ENCODE measurements at places on chromosomes 7 and 10.

GRCh38 chr7:18515067-18515466, 19.5 kb downstream of the HDAC9 start:
- no peak for DNase-seq

GRCh38 chr7:154915600-154915999, 87.3 kb downstream of the PAXIP1 start:
- DNase-seq = no peak

DNA sequence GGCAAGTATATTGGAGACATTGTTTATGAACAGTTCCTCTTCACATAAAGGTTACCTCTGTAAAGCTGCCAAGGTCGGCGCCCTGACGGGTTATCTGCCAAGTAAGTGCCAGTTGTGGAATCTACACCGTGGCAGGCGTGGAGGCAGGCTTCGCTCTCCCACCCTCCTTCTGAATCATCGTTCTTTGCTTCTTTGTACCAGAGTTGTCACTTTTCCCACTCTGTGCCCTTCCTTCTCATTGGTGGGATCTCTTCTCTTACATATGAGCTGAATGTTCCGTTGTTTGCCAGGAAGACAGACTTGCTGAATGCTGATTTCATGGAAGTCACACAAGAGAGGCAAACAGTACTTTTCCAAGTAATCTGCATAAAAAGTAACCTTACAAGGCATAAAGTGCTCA, 40.6 kb upstream of the PTPRZ1 start:
- no peak for DNase-seq

- DNase-seq = no peak
Measured at GRCh38 chr10:77296534-77297392, 340.8 kb downstream of the KCNMA1 start.

DNA sequence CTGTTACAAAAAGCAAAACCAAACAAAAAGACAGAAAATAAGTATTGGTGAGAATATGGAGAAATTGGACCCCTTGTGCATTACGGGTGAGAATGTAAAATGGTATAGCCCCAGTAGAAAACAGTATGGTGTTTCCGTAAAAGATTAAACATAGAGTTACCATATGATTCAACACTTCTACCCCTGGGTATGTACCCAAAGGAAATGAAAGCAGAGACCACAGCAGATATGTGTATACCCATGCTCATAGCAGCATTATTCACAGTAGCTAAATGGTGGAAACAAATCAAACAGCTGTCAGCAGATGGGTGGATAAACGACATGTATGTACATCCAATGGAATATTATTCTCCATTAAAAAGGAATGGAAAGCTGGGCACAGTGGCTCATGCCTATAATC, 42.4 kb downstream of the STARD3NL start:
- DNase-seq = no peak

GRCh38 chr7:142855114-142855743, 353 bp downstream of the EPHB6 start:
- DNase-seq = no peak

DNA sequence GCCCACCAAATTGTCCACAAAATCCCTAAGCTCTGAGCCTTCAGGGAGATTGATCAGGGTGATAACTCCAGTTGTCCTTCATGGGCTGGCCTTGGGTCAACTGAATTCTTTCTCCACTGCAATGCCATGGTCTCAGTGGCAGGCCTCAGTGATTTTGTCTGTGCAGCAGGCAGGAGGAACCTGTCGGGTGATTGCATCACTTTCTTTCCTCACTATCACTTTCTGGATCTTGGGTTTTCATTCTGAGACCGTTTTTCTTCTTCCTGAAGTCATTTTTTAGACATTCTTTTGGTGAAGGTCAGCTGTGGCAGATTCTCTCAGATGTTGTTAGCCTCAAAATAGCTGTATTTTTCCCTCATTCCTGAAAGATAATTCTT, 28.8 kb upstream of the LCOR start:
- no peak for DNase-seq

- DNase-seq = no peak
Measured at GRCh38 chr10:68553138-68553537, 7.0 kb upstream of the TET1 start.

DNA sequence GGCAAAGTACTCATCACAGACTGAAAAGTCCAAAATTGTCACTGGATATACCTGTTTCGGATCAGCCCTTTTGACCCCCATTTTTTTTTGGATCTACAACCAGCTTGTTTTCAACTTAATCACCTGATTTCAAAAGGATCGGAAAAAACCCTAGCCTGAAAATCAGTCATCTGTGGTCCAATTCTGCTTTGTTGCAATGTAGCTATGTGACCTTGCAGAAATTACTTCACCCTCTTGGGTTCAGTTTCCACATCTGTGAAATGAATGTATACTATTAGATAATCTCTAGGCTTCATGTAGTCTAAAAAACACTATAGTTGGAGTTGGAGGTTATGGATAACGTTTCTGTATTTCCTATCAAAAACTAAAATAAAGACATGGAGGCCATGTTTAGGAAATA, 37.1 kb downstream of the STEAP4 start:
- DNase-seq = no peak

DNA sequence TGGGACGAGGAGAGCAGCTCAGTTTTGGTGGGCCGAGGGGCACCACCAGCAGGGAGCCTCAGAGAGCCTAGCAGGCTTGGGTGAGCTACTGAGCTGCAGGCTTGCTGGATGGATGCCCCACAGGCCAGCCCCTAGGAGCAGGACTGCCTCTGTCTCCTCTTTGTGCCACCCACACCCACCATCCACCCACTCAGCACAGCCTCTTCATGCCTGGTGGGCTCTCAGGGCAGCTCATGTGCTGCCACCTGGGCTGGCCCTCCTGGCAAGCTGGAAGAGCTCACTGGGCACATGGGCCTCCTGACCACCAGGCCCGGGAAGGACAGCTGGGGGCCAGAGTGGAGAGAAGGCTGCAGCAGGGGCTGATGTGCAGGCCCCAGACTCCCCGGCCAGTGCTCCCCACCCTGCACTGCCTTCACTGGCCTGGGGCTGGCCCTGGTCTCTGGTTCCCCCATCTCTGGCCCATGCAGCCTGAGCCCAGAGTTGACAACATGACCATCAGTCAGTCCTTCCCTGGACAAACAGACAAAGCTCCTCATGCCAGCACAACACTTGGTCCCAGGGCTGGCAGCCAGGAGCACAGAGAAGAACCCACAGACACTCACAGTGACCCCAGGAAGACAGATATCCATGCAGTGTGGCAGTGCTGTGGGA, 8.2 kb downstream of the RASGEF1A start:
- DNase-seq = no peak

- no peak for DNase-seq
Measured at GRCh38 chr7:2106924-2107323, 125.8 kb downstream of the MAD1L1 start.

DNA sequence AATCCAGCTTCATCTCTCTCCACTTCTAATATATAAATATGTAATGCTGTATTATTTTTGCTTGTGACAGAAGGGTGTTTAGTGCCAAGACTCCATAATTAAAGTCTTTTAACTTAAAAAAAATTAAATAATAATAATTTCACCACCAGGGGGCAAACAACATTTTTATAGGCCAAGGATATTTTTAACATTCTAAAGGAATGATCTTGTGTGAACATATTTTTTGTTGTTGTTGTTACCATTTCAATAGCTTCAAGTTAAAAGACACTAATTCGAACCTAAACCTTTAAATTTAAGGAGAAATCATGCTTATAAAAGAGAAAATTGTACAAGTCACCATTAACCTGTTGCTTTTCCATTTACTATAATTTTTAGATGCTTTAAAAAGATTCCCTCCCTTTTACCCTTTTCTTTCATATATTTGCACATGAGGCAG, 7.5 kb upstream of the DNAJC1 start:
- DNase-seq = peak; percentile 41

DNA sequence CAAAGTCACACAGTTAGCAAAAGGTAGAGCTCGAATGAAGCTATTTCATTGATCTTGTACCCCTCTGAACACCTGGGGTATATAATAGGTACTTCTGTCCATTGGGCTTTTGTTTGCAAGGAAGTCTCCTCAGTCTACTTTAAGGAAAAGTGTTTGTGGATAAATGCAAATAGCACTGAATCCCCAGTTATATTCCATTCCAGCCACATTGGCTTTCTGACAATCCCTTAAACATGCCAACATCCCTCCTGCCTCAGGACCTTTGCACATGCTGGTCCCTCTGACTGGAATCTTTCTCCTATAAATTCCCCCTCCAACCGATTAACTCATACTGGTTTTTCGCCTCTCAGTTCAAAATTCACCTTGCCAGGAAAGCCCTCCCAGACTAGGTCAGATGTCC, 17.1 kb downstream of the DUSP5 start:
- DNase-seq = no peak

GRCh38 chr7:137235434-137235833, 108.1 kb downstream of the PTN start:
- no peak for DNase-seq

- DNase-seq = no peak
Measured at GRCh38 chr7:91020636-91021385, 243.4 kb upstream of the FZD1 start.

DNA sequence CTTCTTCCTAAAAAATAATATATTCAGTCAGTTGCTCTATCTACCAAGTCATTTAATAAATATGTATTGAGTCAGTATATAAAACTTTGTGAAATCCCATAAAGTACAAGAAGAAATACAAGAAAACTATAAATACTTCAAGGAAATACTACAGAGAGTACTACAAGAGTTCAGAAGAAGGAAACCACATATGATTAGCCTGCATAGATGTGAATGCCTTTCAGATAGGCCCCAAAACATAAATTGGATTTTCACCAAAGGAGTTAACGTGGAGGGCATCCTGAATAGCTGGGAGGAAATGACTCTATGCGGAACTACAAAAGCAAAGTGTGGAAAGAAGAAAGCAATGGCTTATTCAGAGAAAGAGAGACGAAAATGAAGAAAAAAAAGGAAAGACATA, 120.1 kb downstream of the LRRN3 start:
- no peak for DNase-seq

GRCh38 chr10:78706256-78706655, 362.5 kb upstream of the ZMIZ1 start:
- DNase-seq = no peak

- no peak for DNase-seq
Measured at GRCh38 chr10:10917031-10917430, 100.6 kb upstream of the CELF2 start.

DNA sequence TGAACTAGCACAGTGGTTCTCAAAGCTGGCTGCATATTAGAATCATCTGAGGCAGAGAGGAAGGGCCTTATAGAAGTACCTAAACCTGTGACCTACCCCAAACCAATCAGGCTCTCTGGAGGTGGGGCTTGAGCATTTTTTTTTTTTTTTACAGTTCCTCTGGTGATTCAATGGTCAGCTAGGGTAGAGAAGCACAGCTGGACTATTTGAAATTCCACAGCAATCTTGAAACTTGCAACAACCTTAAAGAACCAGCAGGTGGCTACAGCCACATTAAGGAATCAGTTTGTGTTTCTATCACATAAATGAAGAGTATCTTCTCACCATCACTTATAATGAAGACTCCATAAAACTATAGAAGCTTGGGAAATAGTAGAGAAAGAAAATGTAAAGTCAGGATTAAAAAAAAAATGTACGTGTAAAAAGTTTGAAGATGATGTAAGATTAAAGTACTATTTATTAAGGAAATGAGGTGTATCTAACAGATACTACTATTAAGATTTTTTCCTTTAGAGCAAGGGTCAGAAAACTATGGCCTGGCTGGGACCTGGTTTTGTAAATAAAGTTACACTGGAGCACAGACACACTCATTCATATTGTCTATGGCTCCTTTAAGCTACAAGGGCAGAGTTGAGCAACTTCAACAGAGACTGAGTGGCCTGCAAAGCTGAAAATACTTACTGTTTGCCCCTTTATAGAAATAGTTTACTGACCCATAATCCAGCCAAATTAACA, 3.8 kb downstream of the RTKN2 start:
- DNase-seq = no peak

- DNase-seq = no peak
Measured at GRCh38 chr7:95886501-95887090, 114.2 kb downstream of the DYNC1I1 start.

DNA sequence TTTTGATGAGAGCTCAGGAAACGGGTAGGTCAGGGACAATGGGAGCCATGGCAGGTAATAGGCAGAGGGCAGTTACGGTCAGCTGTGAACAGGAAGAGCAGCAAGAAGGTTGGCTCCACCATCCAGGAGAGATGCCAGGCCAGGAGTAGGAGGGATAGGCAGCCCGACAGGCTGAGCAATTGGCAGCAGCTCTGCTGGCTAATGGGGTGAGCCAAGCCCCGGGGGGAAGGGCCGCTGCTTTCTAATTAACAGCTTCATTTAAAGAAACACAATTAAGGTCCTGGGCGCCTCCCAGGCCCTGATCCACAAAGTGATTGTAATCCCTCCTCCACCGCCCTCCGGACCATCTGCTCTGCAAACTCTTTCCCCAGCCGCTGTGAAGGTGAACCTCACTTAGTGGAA, 23.7 kb downstream of the SH2B2 start:
- DNase-seq = no peak

DNA sequence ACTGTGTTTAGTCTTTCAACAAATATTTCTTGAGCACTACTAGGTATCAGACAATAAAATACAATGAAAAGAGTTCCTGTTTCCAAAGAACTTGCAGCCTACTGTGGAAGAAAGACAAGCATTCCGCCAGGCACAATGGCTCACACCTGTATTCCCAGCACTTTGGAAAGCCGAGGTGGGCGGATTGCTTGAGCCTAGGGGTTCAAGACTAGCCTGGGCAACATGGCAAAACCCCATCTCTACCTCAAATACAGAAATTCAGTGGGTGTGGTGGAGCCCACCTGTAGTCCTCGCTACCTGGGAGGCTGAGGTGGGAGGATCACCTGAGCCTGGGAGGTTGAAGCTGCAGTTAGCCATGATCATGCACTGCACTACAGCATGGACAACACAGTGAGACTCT, 6.1 kb downstream of the SVOPL start:
- DNase-seq = no peak

DNA sequence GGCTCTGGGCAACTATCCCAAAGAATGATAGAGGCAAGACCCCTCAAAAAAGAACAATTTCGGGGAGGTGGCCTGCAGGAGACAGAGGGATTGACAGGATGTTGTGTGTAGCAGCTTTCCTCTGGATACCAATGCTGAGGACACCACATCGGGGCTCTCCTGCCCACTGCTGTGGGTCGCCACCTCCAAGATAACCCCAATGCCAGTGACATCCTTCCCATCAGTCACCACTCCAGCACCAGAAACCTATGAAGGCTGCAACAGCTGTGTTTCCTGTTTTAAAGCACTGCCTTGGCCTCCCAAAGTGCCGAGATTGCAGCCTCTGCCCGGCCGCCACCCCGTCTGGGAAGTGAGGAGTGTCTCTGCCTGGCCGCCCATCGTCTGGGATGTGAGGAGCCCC, 17.6 kb downstream of the ARHGAP19 start:
- no peak for DNase-seq
